ENCODE measurements at places on chromosomes 13 and 19.
A peak's percentile ranks its signal among the peaks of the same experiment; 100 is the strongest.

GRCh38 chr19:1690699-1691307, 38.4 kb upstream of the TCF3 start:
- peak; percentile 83 for DNase-seq

DNA sequence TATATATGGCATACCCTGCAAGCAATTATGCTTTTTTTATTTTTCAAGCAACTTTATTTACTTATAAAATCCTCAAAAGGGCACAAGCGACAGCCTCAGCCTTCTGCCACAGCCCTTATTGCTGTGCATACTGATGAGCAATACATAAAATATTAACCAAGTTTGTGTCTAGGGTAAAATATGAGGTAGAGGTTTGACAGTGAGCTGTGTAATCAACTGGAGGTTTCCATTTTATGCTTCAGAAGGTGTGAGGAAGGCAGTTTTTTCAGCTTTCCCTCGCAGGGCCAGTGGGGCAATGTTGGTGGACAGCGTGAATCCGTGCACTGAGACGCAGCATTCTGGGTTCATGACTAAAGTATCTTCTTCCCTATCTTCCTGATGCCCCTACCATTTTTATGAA, 310.4 kb downstream of the IRS2 start:
- DNase-seq, result no peak

- DNase-seq, result no peak
Observed at GRCh38 chr13:95267662-95268342, 33.4 kb downstream of the ABCC4 start.

DNA sequence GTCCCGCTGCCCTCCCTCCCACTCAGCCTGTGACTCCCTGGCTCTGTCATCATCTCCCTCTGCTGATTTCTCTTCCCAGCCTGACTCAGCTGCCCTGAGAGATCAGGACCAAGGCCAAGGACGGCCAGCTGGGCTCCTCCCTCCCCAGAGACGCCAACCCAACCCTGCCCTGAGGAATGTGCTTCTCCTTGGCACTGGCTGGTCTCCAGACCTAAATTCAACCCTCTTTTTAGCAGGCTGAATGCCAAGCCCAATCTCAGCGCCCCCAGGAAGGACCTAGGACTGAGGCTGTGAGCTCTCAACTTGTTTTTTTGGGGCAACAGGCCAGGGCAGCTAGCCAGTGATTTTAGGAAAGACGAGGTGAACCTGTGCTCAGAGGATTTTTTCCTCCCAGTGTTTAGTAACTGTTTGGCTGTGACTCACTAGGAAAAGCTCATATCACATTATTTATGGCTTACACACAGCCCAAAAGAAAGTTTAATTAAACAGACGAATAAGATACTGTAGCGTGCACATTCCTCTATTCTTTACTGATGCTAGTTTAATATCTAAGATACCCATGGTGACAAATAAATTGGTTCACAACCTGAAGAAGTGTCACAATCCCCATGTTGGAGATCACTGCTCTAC, 7.4 kb upstream of the IGFL1 start:
- no peak for DNase-seq

- no peak for DNase-seq
Observed at GRCh38 chr13:48449656-48450055, 36.7 kb upstream of the LPAR6 start.

- DNase-seq, result no peak
Observed at GRCh38 chr13:28527629-28528028, 32.7 kb upstream of the FLT1 start.

- no peak for DNase-seq
Observed at GRCh38 chr13:94880463-94880862, 168.1 kb upstream of the SOX21 start.

GRCh38 chr13:51420681-51421490, 31.9 kb downstream of the INTS6 start:
- DNase-seq, result no peak

GRCh38 chr19:19094513-19094912, 30.7 kb downstream of the SLC25A42 start:
- no peak for DNase-seq

- DNase-seq, result no peak
Observed at GRCh38 chr19:49847731-49848696, 2.9 kb upstream of the PTOV1 start.

- no peak for DNase-seq
Observed at GRCh38 chr13:76019421-76020044, 383.4 kb downstream of the LMO7 start.

DNA sequence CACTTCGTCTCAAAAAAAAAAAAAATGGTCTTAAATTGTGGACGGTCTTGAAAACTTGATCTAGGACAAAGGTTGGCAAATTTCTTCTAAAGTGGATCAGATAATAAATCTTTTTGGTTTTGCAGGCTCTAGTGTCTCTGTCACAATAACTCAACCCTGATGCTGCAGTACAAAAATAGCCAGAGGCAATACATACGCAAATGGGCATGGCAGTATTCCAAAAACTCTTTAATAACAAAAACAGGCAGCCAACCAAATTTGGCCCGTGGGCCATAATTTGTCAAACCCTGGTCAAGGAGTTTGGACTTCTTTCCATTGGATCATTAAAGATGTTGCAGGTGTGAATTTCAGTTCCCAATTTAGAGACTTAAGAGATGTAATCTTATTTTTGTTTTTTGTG, 93.5 kb upstream of the MRI1 start:
- no peak for DNase-seq

DNA sequence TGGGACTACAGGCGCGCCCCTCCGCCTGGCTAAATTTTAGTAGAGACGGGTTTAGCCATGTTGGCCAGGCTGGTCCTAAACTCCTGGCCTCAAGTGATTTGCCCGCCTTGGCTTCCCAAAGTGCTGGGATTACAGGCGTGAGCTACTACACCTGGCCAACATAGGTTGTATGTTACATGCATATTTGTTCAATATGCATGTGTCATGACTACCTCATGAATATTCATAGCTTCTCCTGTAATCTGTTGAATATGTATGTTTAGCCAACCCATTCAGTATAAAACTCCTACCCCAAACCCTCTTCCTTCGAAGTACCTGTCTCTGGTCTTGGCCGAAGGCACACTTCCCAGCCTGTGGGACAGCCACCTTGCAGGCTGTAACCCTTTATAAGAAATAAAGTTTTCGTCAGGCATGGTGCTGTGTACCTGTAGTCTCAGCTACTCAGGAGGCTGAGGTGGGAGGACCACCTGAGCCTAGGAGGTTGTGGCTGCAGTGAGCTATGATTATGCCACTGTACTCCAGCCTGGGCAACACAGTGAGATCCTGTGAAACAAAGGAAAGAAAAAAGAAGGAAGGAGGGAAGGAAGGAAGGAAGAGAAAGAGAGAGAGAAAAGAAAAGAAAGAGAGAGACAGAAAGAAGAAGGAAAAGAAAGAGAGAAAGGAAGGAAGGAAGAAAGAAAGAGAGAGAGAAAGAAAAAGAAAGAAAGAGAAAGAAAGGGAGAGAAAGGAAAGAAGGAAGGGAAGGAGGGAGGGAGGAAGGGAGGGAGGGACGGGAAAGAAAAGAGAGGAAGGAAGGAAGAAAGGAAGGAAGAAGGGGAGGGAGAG, 29.3 kb downstream of the GPR42 start:
- no peak for DNase-seq

Data from stimulated activated naive CD8-positive, alpha-beta T cell treated with anti-CD3 and anti-CD28 coated beads, Interleukin-15, Interleukin-2, amounts not matched to agents 100 U/mL and 50 U/mL, for 24 hours (primary cell).